Osteoblast (primary cell): ENCODE measurements at places on chromosomes 5 and 9. TPM values are rescaled to one million over a fixed set of nuclear protein-coding genes. Genes with fewer than 3 reads are reported as not detected.

DNAJC25 gene
- total RNA-seq: 7.1 and 8.3 TPM in 2 replicates

C1QTNF2 gene
- under 0.01 TPM in 1 of 2 replicates, not detected in the other for total RNA-seq

SOX30 gene
- under 0.01 TPM in 2 replicates for total RNA-seq

PDE6A gene
- total RNA-seq: under 0.01 TPM in 2 replicates

RAD50 gene
- 39.4 and 47.7 TPM in 2 replicates for total RNA-seq

GRXCR2 gene
- not detected in 2 replicates for total RNA-seq

CCDC127 gene
- 4.3 and 6.2 TPM in 2 replicates for total RNA-seq

SLC6A3 gene
- not detected in 2 replicates for total RNA-seq

PROB1 gene
- 1.1 and 1.2 TPM in 2 replicates for total RNA-seq

POU4F3 gene
- under 0.01 TPM in 1 of 2 replicates, not detected in the other for total RNA-seq

CCDC180 gene
- total RNA-seq: 4.7 and 6.2 TPM in 2 replicates

LCN9 gene
- total RNA-seq: not detected in 2 replicates

ATOSB gene
- total RNA-seq: 31.1 and 32.1 TPM in 2 replicates

IL13 gene
- total RNA-seq: under 0.01 TPM in 1 of 2 replicates, not detected in the other

FOXD4L3 gene
- total RNA-seq: under 0.01 TPM in 1 of 2 replicates, not detected in the other

RAB3C gene
- not detected in 2 replicates for total RNA-seq

MEIKIN gene
- not detected in 2 replicates for total RNA-seq

IL7R gene
- 2.2 and 2.7 TPM in 2 replicates for total RNA-seq

SNCAIP gene
- total RNA-seq: 6.2 and 8.0 TPM in 2 replicates

RELL2 gene
- total RNA-seq: 4.4 and 5.1 TPM in 2 replicates

ADAMTS16 gene
- 1.4 and 1.5 TPM in 2 replicates for total RNA-seq

FAM78A gene
- 0.36 and 0.59 TPM in 2 replicates for total RNA-seq

POLR3G gene
- total RNA-seq: 1.8 and 3.6 TPM in 2 replicates

CCL21 gene
- not detected in 2 replicates for total RNA-seq

KIAA1958 gene
- 2.4 and 2.5 TPM in 2 replicates for total RNA-seq

CSF1R gene
- total RNA-seq: 0.36 and 0.88 TPM in 2 replicates

SLC36A2 gene
- not detected in 2 replicates for total RNA-seq

SOHLH1 gene
- total RNA-seq: not detected in 2 replicates

IFNA8 gene
- total RNA-seq: not detected in 2 replicates

TAF11L10 gene
- total RNA-seq: not detected in 2 replicates

GGTA1 gene
- not detected in 2 replicates for total RNA-seq

P4HA2 gene
- 155 and 186 TPM in 2 replicates for total RNA-seq

CRB2 gene
- total RNA-seq: not detected in 2 replicates

WNT8A gene
- not detected in 2 replicates for total RNA-seq

MED7 gene
- 11.6 and 12.1 TPM in 2 replicates for total RNA-seq

MFAP3 gene
- 84.3 and 90.1 TPM in 2 replicates for total RNA-seq
